Activated CD4-positive, CD25-positive, alpha-beta regulatory T cell (primary cell): ENCODE measurements at places on chromosomes 7 and 10.

DNA sequence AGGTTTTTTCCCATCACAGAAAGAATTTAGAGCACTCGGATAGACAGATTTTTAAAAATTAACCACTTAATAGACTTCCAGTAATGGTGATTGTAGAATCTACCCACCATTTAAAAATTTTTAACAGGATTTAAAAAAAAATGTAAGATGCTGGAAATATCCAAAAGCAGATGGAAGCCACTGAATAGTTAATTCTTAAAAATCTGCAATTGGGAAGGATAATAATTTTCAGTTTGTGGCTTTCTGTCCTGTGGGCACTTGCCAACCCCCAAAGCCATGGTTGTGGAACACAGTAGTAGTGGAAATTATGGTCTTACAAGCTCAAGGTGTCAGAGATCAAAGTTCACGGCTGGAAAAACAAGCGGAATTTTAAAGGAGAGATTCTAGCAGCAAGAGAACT is 101.0 kb upstream of the SP4 start:
- no peak for DNase-seq

DNA sequence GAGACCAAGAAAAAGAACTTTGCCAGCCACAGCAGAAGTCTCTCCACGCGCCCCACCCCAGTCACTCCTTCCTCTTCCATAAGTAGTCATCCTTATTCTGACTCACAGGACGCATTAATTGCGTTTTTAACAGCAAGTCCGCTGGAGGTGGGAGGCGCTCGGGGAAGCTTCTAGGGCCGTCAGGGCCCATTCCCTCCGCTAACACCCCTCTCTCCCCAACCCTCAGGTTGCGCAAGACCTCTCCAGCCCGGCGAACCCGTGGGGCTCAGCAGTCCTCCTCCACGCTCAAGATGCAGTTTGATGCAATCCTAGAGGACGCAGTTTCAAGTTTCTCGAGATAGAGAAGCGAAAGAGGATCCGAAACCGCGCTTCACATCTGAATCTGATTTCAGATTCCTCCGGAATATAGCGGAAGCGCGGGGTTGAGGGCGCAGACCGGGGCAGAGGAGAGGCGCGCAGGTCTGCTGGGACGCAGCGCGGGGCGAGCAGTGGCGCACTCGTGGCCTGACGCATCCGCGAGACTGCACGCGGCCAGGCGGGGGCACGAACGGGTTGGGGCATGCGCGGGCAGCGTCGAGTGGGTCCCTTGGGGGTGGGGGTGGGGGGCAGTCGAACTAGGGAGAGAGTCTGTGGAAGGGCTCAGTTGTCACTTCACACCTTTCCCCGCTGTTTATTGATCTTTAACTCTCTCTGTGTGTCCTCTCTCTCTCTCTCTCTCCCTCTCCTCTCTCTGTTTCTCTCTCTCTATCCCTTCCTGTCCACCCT is 37.8 kb upstream of the PSAP start:
- peak; percentile 38 for DNase-seq

DNA sequence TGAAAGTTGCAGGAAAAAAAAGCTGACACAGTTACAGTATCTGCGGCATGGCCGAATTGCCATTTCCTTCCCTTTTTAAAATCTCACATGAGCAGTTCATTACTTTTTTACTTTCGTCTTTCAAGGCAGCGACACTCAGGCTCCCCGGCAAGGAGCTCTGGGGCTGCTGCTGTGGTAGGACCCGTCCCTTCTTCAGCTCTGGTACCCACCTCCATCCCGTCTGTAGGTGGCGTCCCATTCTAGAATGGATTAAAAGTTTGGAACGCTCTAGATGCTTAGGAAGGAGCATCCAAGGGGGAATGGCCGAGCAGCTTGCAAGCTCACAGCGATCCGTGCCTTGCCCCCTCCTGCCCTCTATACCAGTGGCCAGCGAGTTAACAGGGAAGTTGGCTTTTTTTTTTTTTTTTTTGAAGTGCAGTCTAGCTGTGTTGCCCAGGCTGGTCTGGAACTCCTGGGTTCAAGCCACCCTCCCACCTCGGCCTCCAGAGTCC is 22.8 kb upstream of the TTYH3 start:
- DNase-seq: no peak

DNA sequence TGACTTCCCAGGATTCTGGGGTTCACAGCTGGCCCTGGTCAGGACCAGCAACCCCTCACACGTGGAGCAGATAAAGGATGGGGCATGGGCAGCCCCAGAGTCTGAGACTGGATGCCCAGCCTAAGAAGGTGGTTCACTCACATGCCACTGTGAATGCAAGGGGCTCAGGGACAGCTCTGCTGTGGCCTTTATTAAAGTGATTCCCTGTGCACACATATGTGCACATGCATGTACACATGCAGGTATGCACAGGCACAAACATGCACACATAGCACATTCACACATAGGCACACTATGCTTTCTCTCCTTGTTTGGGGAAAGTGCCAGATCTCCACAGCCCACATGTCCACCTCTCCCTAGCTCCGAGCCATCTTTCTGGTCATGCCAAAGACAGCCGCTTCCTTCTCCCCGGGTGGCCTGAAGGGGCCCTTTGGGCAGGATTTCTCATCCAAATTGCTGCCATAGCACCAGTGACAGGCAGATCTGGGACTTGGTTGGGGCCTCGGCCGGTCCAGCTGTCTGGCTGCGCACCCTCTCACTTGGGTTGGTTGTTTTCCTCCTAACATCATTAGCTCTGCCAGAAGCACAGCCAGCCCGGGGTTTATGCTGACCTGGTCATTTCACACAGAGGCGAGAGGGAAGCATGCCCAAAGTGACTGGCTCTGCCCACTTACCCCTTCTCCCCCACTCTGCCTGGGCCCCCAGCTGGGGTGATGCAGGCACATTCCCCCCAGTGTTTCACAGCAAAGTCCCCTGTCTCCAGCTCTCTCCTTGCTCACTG is 1.4 kb downstream of the GCK start:
- no peak for DNase-seq

DNA sequence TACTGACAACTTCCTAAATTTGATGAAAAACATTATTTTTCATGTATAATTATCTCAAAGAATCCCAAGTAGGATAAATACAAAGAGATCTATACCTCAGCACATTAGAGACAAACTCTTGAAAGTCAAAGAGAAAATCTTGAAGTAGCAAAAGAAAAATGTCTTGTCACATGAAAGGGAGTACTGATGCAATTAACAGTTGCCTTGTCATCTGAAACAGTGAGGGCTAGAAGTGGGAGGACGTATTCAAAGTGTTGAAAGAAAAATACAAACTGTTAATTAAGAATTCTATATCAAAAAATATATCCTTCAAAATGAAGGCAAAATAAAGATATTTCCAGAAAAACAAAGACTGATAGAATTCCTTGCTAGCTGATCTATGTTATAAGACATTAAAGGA is 35.5 kb upstream of the ARHGAP22 start:
- no peak for DNase-seq
